Natural killer cell treated with Interleukin-12 subunit alpha and Interleukin-12 subunit beta and Interleukin-15 and Interleukin-18, amount 100 ng/mL, for 72 hours (primary cell): ENCODE measurements at places on chromosomes 13 and 19. TPM values are rescaled to one million over a fixed set of nuclear protein-coding genes. Genes with fewer than 3 reads are reported as not detected.
A peak's percentile ranks its signal among the peaks of the same experiment; 100 is the strongest.

GRCh38 chr13:33728271-33729037 is 89.5 kb upstream of the RFC3 start:
- no peak overlapping the region for H3K27ac ChIP-seq
- H3K4me1 ChIP-seq, result peaks cover 6% of the 10 kb centered on the region
- no peaks in the 10 kb centered on the region for H3K27me3 ChIP-seq
- no peak overlapping the region for H3K4me3 ChIP-seq

DNA sequence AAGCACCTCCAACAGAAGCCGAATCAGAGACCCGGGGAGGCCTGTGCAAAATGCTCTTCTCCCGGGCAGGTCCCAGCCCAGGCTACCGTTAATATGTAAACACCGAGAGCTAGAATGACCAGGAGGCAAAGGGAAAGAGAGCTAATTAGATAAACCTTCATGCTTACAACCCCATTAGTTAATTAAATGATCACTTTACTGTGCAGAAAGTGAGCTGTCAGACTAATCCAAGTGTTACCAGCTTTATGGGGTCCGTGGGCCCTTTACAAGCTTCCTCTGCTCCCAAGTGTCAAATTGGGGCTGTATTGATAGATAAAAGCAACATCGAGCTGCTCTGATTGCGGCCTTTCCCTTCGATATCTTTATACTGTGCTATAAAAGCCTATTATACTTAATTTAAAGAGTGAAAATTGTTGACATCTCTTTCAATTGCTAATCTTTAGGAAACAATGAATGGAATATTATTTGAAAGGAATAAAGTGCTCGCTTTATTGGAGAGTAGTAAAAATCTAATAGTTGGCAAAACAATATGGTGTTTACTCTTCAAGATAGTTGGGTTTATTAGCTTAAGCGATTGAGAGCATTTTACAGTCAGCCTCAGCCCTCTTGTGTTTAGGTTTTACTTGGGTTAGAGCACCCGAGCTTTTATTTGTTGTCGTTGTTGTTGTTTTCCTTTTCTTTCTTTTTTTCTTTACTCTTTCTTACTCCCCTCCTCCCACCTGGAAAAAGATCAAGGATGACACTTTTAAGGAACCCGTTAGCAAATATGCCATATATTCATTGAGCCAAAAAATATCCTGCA is 189.3 kb upstream of the GPR12 start:
- no peaks in the 10 kb centered on the region for H3K36me3 ChIP-seq
- no peaks in the 10 kb centered on the region for H3K27me3 ChIP-seq
- no peaks in the 10 kb centered on the region for H3K4me1 ChIP-seq
- DNase-seq, result no peak
- no peak overlapping the region for H3K4me3 ChIP-seq
- H3K27ac ChIP-seq, result no peak overlapping the region

DNA sequence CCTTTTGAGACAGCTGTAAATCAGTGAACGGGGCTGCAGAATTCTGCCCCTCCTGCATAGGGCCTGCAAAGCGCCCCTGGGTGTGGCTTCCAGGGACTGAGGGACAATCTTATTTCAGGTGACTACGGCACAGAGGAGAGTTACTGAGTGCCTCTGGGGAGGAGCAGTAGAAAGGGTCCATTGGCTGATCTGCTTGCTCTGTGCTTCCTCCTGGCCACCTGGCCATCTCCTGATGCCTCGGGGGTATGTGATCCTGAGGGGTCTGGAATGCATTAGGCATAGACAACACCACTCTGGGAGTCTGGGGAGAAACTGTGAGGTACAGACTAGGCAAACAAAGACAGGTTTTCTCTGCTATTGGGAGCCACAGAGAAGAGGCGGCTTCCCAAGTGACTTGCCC is 2.8 kb downstream of the KCTD15 start:
- H3K4me3 ChIP-seq, result no peak overlapping the region
- H3K36me3 ChIP-seq, result no peaks in the 10 kb centered on the region
- no peaks in the 10 kb centered on the region for H3K27me3 ChIP-seq
- no peaks in the 10 kb centered on the region for H3K4me1 ChIP-seq
- DNase-seq, result no peak

Gene FCGBP
- total RNA-seq, result 3.4 TPM

Gene WDR87
- not detected for total RNA-seq

DNA sequence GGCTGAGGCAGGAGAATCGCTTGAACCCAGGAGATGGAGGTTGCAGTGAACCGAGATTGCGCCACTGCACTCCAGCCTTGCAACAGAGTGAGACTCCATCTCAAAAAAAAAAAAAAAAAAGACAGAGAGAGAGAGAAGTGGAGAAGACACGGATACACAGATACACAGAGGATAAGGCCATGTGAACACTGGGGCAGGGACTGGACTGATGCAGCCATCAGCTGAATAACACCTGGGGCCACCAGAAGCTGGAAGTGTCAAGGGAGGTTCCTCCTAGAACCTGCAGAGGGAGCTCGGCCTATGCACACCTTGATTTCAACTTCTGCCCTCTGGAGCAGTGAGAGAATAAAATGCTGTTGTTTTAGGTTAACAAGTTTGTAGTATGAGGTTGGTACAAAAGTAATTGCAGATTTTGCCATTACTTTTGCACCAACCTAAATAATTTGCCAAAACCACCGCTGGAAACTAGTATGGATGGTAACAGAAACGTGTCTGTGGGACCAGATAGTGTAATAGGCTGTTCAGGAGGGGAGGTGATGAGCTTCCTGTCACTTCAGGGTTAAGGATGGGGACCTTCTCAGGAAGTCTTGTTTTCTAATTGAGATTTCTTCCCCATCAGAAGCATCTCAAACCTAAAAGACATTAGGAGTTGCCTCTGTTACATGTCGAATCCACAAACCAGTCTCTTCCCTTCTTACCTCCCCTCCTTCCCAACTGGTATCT is 36.4 kb upstream of the IGSF23 start:
- no peak for DNase-seq
- peaks cover 6% of the 10 kb centered on the region for H3K27me3 ChIP-seq
- no peak overlapping the region for H3K4me3 ChIP-seq
- no peaks in the 10 kb centered on the region for H3K4me1 ChIP-seq
- H3K36me3 ChIP-seq, result no peaks in the 10 kb centered on the region

DNA sequence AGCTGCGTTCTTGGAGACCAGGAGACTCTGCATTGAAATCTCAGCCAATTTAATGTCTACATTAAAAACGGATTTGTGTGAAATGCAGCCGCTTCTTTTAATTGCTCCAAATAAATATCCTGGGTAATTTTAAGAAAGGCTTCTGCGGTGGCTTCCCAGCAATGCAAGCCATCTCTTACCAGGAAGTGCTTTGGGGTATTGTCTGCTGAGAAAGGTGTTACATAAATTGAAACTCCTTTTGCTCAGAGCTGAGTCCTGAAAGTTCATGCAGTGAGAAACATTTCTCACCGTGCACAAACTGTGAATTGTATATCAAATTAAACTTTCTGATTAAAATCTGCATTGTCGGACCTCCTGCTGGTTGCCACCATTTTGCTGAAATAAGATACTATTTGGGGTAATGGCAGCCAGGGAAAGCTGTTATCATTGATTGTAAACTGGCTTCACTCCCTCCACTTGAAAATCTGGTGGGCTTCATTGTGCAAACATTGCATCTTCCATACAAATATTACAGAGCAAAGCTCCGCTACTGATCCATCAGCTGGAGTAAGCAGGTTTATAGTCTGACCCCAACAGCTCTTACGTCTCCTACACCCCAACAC is 59.5 kb downstream of the ZIC5 start:
- peaks cover 6% of the 10 kb centered on the region for H3K36me3 ChIP-seq
- peaks cover 12% of the 10 kb centered on the region for H3K4me1 ChIP-seq
- H3K27me3 ChIP-seq, result peaks cover 42% of the 10 kb centered on the region
- peak overlapping the region; percentile 74 for H3K4me3 ChIP-seq

- H3K4me1 ChIP-seq, result no peaks in the 10 kb centered on the region
- H3K4me3 ChIP-seq, result no peak overlapping the region
- no peaks in the 10 kb centered on the region for H3K36me3 ChIP-seq
- no peaks in the 10 kb centered on the region for H3K27me3 ChIP-seq
- DNase-seq, result no peak
Observed at GRCh38 chr13:109881961-109882558, 95.7 kb upstream of the IRS2 start.

Gene FGF21
- total RNA-seq, result not detected

GRCh38 chr13:42885325-42885724 is 103.9 kb downstream of the FAM216B start:
- H3K4me3 ChIP-seq, result no peak overlapping the region
- H3K27ac ChIP-seq, result no peak overlapping the region
- peaks cover 2% of the 10 kb centered on the region for H3K27me3 ChIP-seq
- H3K4me1 ChIP-seq, result peaks cover 9% of the 10 kb centered on the region

DNA sequence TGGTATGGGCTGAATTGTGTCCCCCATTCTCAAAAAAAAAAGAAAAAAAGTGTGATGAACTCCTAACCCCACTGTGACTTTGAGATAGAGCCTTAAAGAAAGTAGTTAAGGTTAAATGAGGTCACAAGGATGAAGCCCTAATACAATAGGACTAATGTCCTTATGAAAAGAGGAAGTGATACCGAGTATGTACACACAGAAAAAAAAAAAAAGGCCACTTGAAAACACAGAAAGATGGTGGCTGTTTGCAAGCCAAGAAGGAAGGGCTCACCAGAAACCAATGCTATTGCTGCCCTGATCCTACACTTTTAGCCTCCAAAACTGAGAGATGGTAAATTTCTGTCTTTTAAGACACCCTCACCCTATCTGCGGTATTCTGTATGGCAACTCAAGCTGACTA is 955.6 kb downstream of the PCDH17 start:
- no peak overlapping the region for H3K4me3 ChIP-seq
- peaks cover 4% of the 10 kb centered on the region for H3K36me3 ChIP-seq
- no peaks in the 10 kb centered on the region for H3K4me1 ChIP-seq
- DNase-seq, result no peak
- H3K27ac ChIP-seq, result no peak overlapping the region

Gene PCDH9
- 0.50 TPM for total RNA-seq

Gene CFAP97D2
- not detected for total RNA-seq

DNA sequence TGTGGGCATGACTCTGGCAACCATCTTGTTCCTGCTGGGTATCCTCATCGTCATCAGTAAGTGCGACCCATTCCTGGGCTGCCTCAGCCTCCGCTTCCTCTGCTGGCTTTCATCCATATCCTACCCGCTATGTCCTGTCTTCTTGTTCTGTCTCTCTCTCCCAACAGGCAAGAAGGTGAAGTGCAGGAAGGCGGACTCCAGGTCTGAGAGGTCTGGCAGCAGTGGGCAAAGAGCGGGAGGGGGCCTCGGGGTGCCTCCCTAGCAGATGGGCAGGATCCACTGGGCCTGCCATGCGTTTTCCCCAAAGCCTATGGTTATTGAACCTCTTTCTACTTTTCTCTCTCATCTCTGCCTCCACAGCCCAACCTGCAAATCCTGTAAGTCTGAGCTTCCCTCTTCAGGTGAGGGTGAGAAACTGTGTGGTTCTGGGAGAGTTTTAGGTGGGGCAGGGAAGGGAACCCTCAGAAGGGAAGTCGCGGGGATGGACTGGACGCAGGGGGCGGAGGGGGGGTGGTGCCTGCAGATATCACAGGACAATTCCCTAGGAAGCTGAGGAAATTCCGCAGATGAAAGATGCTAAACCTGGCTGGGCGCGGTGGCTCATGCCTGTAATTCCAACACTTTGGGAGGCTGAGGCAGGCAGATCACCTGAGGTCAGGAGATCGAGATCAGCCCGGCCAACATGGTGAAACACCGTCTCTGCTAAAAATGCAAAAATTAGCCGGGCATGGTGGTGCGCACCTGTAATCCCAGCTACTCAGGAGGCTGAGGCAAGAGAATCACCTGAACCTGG is 3.1 kb upstream of the FXYD5 start:
- DNase-seq, result no peak
- no peak overlapping the region for H3K4me3 ChIP-seq
- H3K36me3 ChIP-seq, result peaks cover 6% of the 10 kb centered on the region
- peaks cover 28% of the 10 kb centered on the region for H3K4me1 ChIP-seq
- H3K27me3 ChIP-seq, result no peaks in the 10 kb centered on the region

DNA sequence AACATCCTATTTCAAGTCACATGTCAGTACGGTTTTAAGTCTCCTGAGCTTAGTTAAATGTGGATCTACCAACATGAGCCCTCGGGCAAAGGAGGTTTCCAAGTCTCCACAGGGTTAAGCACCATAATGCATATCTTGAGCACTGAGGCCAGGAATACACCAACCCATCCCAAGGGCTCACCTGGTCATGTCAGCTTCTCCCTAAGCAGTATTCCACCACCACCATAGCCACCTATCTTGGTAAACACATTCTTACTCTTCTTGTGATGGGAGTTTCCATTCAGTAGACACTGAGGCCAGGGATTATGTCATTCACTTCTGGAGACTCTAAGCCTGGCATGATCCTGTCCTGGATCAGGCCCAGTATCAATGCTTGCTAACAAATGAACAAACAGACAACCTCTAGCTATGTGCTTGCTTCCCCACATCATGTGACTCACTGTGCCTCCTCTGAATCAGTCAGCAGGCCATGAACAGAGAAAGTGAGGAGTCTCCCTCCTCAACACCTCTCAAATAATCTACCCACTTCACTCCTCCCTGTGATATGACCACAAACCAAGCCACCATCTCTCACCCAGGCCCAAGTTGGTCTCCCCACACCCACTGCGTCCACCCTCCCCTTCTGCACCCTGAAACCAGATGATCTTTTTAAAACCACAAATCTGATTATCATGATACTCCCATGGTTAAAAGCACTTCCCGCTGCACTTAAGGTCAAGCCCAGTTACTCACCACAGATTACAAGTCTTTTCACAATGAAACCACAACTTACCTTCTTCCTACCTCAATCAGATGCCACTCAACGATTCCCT is 5.8 kb downstream of the PEG3 start:
- H3K27ac ChIP-seq, result no peak overlapping the region
- H3K4me3 ChIP-seq, result no peak overlapping the region
- no peaks in the 10 kb centered on the region for H3K4me1 ChIP-seq

DNA sequence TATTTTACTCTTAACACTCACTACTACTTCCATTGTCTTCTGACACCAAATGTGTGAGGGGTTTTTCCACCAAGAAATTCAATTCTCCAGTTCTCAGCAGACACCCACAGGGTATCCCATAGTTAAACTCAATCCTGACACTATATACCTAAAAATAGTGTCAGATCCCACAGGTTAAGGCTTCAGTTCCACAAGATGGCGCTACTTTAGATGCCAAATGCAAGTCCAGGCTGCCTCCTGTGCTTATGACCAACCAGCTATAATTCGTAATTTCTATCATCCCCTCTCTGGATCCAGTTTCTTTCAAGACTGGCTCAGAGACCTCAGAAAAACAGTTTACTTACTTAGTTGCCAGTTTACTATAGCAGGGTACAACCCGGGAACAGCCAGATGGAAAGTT is 1146.2 kb upstream of the SPRY2 start:
- no peaks in the 10 kb centered on the region for H3K36me3 ChIP-seq
- no peak for DNase-seq
- H3K4me1 ChIP-seq, result no peaks in the 10 kb centered on the region
- no peak overlapping the region for H3K4me3 ChIP-seq

Gene BBC3
- total RNA-seq, result 9.7 TPM

DNA sequence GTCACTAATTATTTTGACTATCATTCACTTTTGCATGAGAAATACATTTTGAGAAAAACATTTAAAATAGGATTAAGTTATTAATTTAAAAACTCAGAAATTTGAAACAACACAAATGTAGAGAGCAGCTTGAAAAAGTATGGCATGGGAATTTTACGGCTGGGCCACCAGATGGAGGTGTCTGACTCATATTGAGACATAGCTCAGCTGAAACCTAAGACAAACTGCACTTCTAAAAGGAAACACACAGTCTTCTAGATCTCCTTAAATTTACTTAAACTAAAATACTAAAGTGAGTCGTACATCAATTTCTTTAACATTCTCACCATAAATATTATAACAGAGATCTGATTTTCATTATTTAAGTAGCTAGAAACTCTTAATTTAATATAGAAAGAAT is 41.9 kb upstream of the POSTN start:
- H3K36me3 ChIP-seq, result no peaks in the 10 kb centered on the region
- H3K4me1 ChIP-seq, result no peaks in the 10 kb centered on the region
- no peak overlapping the region for H3K4me3 ChIP-seq
- H3K27me3 ChIP-seq, result no peaks in the 10 kb centered on the region
